ENCODE measurements at places on chromosomes 5 and 9.
A peak's percentile ranks its signal among the peaks of the same experiment; 100 is the strongest.

- peak; percentile 32 for DNase-seq
Observed at GRCh38 chr5:107516452-107517184, 154.1 kb downstream of the EFNA5 start.

GRCh38 chr9:114001794-114002261, 76.3 kb downstream of the AMBP start:
- DNase-seq, result no peak

- no peak for DNase-seq
Observed at GRCh38 chr5:89300426-89300970, 417.5 kb upstream of the MEF2C start.

DNA sequence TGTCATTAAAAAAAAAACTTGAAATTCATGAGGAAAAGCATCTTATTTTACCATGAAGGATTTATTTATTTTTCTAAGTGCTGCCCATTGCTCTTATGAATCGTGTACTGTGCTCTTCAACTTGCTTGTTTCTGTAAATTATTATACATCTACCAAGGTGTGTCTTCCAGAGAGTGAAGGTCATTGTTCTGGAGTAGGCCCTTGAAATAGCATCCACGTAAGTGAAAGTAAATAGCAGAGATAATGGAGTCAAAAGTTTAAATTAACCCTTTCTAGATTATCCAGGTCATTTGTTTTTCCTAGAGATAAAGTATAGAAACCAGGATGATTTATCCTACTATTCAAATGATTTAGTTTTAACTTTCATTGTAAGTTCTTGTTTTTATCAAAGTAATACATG, 473.1 kb downstream of the DIRAS2 start:
- no peak for DNase-seq

GRCh38 chr9:126228111-126228780, 98.4 kb upstream of the MVB12B start:
- no peak for DNase-seq

DNA sequence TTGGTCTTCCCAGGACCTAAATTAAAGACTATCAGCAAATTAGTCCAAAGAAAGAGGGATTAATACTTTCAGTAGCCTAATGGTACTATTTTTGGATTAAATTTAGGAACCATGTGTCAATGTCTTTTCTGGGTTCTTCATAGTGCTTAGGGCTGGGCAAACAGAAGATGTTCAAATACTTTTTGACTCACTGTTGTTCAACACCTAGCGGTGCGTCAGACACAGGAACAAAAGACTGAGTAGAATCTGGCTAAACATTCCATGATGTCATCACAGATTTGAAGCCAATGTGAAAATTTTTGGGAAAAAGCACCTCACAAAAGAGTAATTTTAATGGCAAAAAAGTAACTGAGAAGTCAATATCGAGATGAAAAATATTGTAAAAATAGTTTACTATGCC, 544.4 kb downstream of the EFNA5 start:
- no peak for DNase-seq

GRCh38 chr5:133700251-133700650, 87.9 kb upstream of the FSTL4 start:
- peak; percentile 36 for DNase-seq

DNA sequence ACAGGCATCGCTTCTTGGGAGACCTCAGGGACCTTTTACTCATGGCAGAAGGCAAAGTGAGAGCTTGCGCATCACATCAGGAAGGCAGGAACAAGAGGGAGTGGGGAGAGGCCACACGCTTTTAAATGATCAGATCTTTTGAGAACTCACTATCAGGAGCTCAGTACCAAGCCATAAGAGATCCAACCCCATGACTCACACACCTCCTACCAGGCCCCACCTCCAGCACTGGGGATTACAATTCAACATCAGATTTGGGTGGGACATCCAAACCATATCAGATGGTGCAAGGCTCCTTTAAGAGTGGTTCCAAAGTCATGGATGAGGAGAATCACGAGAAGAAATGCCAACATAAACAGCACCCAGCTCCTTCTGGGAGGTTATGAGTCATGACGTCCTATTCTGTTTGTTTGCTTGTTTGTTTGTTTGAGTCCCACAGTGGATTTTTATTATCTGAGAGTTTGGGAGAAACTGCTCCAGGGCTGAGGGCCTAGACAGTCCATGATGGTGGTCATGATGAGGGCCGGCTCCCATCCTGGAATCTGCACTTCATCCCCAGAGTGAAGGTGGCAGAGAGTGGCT, 453.5 kb downstream of the GADD45G start:
- peak; percentile 1 for DNase-seq

GRCh38 chr9:118643118-118643517, 726.1 kb downstream of the BRINP1 start:
- DNase-seq, result peak; percentile 57

All from SJSA1 (cell line).